ENCODE measurements at places on chromosomes 13 and 19. TPM values are rescaled to one million over a fixed set of nuclear protein-coding genes. Genes with fewer than 3 reads are reported as not detected.
A peak's percentile ranks its signal among the peaks of the same experiment; 100 is the strongest.

The RASGRP4 gene
- total RNA-seq = not detected

The SH2D3A gene
- total RNA-seq = not detected

The NCAN gene
- total RNA-seq = not detected

The DENND1C gene
- total RNA-seq = not detected

The ERF gene
- 18.2 TPM for total RNA-seq

The EXOSC5 gene
- 14.6 TPM for total RNA-seq

The GARIN5A gene
- not detected for total RNA-seq

The CYP2F1 gene
- not detected for total RNA-seq

The RGCC gene
- 1.6 TPM for total RNA-seq

The MUC16 gene
- not detected for total RNA-seq

The GZMM gene
- not detected for total RNA-seq

The BRCA2 gene
- 23.1 TPM for total RNA-seq

- no peak for DNase-seq
Observed at GRCh38 chr19:44055870-44056269, 4.0 kb downstream of the ZNF223 start.

DNA sequence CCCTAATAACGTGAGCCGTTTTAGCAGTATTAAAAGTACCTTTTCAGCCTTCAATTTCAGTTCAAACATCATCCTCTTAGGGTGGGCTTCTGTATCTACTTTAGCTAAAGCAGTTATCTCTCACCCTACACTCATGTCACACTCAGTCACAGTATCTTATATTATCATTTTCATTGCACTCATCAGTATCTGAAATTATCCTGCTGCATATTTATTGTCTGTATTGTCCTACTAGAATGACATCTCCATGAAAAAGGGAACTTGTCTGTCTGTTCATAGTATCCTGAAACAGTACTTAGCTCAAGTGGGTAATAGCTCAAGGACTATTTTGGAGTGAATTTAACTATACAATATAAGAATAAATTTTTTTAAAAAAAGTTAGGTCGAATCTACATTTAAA lies 19.9 kb upstream of the RFC3 start:
- no peak for DNase-seq

DNA sequence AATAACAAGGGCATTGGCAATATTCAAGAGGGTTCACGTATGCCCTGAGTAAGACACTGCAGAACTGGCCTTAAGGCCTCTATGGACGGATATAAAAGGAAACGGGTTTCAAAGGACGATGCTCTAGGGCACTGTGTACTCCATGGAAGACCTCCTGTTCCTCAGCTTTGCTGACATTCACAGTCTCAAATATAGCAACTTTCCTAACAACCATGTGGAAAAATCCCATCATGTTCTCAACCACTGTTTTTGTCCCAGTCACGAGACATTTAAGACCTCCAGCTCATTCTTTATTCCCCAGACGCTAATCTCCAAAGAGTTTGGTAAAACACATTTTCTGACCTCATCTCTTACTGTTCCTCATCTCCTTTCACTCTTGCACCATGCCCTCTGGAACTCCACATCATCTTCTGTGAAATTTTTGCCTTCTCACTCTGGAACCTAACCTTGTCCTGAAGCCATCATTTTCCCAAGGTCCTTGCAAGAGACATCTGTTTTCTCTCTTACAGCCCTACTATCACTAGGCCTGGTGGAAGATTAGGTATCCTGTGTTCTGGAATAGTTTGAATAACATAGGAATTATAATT lies 37.6 kb downstream of the SPRY2 start:
- no peak for DNase-seq

DNA sequence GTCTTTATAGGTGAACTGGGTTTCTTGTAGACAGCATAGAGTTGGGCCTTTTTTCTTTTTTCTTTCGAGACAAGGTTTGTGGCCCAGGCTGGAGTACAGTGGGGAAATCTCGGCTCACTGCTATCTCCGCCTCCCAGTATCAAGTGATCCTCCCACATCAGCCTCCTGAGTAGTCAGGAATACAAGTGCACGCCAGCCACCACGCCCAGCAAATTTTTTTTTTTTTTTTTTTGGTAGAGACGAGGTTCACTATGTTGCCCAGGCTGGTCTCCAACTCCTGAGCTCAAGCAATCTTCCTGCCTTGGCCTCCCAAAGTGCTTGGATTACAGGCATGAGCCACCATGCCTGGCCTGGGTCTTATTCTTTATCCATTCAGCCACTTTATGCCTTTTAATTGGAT lies 5.1 kb upstream of the CALM3 start:
- DNase-seq = no peak

DNA sequence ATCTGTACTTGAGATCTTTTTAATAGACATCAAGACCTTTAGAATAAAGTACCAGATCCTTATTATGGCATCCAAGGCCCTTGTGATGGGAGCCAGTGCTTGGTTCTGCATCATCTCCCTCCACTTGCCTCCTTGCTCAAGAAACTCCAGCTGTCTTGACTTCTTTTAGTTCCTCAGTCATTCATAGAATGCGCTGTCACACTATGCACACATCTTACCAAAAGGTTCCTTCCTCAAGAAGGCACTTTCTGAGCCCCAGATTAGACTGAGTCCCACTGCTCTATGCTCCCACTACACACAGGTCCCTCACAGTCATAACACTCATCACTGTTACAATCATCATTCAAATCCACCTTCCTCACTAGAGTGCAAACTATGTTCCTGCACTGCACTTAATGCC lies 57.8 kb upstream of the ITM2B start:
- DNase-seq = no peak

GRCh38 chr19:40388481-40388880 lies 1.5 kb downstream of the HIPK4 start:
- no peak for DNase-seq

DNA sequence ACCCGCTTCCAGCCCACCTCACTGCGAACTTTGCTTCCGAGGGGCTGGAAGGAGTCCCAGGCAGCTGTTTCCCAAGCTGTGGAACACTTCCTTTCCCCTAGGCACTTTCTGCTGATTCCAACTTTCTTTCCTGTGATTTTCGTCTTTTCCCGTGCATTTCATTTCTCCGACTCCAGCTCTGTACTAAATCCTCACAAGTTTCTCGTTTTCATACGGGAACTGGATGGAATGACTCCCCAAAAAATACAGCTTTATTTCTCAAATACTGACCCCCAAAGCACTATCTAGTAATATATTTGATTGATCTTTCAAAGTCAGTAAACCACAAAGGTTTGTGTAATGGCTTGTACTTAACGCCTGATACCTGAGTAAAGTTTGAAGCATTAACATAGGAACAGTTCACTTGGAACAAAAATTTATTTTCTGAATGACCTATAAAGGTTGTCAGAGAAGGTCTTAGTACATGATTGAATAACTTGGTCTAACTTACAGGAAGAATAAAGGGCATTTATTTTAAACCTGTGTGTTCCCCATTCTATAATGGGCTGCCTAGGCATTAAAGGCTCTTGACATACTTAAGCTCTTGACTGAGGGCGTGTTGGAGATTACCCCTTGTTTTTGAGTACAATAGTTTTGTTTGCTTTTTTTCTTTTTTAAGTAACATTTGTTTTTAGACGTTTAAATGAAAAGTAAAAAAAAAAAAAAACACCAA lies 1.3 kb upstream of the PCDH9 start:
- peak; percentile 67 for DNase-seq

DNA sequence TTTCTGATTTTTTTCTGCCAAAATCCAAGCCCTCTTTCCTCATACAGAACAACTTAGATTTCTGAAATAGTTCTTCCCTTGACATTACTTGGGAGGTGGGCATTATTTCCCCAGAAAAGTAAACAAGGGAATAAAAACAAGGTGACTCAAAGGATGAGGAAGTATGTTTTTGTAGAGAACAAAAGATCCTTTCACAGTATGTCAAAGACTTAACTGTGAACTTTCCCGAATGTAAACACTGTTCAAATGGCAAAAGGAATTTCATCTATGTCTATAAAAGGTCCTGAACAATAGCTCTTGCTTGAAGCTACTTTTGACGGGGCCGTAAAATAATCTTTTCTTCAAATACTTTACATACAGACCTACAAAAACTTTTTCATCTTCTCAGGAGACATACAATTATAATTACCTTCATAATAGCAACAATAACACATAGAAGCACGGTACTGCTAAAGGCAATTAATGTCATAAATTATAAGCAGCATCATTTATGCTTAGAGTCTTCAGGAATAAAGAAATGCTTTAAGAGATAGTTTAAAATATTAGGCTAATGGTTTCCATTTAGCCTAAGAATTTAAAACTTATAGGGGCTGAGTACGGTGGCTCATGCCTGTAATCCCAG lies 191.1 kb downstream of the RGCC start:
- DNase-seq = peak; percentile 19

- no peak for DNase-seq
Observed at GRCh38 chr13:110407531-110407930, 100.4 kb downstream of the COL4A2 start.

- DNase-seq = no peak
Observed at GRCh38 chr13:109159650-109160309, 530.4 kb downstream of the MYO16 start.

DNA sequence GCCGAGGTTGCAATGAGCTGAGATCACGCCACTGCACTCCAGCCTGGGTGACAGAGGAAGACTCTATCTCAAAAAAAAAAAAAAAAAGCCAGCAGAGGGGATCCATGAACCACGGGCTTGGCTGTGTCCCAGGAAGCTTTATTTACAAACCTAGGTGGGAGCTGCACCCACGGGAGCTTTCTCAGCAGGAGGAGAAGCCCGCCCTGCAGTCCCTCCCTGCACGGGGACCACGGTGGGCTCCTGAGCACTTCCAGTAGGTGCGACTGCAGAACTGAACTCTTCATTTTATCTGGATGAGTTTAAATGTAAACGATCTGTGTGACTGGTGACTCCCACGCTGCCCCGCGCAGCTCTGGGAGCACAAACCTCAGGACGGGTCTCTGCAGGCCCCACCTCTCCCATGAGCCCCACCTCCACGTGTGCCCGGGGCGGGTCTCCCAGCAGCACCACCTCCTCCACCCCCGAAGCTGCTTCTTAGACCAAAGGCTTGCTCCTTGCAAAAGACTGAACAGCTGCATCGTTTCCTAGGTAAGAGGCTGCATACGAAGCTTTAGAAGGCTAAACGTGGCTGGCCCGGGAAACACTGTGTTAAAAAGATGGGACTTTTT lies 66.4 kb downstream of the SPACA7 start:
- no peak for DNase-seq

DNA sequence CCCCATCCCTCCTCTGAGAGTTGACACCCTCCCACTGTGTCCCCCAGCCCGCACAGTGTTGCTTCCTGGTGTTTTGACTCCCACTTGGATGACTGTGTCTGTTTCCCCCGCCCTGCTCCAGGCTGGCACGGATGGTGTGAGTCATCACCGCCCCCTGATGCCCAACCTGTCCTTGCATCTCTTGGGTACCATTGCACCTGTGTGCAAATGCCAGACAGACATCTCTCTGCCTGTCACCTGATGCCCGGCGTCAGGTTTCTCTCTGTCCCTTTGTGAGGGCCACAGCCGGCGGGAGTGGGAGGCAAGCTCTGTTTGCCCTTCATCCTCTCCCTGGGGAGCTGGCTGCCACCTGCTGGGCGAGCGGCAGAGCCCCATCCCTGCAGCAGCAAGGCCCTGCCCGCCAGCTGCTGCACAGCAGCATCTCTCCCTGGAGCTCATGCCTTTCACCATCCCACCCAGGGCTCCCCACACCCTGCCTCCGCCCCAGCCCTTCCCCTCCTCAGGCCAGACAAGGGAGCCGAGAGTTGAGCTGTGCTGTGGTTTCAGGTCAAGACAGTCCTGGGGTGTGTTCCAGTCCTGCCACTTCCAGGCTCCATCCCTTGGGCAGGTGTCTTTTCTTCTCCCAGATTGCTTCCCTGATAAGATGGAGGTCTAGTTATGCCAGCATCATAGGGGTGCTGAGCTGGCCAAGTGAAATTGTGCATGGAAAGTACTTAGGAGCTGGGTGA lies 29.7 kb downstream of the NKPD1 start:
- DNase-seq = no peak

- no peak for DNase-seq
Observed at GRCh38 chr19:10291554-10292205, 1.9 kb downstream of the ICAM5 start.

GRCh38 chr13:27440408-27440807 lies 10.0 kb downstream of the MTIF3 start:
- DNase-seq = no peak

GRCh38 chr13:28355822-28356371 lies 139.0 kb downstream of the FLT1 start:
- peak; percentile 60 for DNase-seq

DNA sequence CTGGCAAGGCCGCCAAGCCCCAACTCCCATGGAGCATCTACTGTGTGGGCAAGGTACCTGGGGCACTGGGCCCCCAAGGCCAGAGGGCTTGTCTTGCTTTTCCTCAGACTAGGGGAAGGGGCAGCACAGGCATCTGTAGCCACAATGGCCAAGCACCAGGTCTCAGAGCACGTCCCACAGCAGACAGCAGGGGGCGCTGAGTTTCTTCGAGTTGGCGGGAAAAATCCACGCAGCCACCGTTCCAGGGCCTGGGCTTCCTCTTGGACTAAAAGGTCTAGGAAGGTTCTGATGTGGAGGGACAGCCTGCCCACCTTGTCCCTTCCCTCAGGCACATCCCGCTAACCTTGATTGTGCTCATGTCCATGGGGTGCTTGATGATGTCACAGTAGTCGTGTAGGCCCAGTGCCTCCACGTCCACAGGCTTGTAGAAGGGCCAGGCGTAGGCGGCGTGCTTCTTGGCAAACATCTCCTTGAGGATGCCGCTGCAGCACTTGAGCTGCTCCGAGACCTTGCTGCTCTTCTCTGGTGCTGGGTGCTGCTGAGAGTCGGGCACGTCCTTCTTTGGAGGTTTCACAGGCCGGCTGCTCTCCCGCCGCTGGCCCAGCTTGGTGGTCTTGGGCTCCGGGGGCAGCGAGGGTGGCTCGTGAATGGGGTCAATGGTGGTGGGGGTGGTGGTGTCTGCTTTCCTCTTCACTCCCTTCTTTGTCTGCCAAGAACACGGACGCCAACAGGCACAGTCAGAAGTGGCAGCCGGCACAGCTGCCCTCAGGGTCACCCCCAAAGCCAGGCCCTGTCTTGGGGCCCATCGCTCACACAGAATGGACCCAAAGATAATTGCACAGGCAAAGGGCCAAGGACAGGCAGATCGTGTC lies 32.0 kb upstream of the EPHX3 start:
- peak; percentile 78 for DNase-seq

GRCh38 chr19:2815191-2815614 lies 4.5 kb upstream of the ZNF554 start:
- DNase-seq = no peak

DNA sequence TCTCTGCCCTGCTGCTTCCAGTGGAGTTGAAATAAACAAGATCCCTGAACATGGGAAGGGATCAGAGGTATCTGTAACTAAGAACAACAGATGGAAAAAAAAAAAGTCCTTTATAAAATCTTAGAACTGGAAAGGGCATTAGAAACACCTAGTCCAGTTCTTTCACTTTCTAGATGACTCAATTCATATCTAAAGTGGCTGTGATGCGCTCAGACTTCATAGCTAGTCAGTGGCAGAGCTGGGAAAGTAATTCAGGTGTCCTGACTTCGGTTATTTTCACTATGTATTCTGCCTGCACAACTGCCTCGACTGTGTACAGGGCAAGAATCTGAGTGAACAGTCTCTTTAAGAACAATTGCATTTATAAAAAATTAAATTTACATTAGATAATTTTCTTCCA lies 151.8 kb upstream of the TMTC4 start:
- no peak for DNase-seq

- no peak for DNase-seq
Observed at GRCh38 chr13:62997038-62997599, 1581.5 kb upstream of the PCDH20 start.

Data from fibroblast of the aortic adventitia (primary cell).